ENCODE measurements at places on chromosomes 12 and 14.

DNA sequence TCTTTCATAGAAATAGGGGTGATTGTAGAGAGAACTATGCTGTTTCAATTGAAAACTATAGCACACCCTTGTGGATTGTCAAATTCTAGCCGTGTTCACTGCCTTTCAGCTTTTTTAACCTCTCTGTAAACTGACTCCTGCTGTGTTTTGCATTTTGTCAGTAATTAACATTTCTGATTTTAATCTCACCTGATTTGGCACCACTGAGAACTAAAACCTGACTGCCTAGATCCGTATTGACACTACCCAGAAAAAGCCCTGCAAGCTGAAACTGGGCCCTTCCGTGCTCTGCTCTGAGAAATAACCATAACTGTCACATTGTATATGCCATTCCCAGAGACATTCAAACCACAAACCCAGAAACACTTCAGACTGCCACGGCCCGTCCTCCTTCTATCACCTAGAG lies 26.6 kb upstream of the ETV6 start:
- no peak for DNase-seq

DNA sequence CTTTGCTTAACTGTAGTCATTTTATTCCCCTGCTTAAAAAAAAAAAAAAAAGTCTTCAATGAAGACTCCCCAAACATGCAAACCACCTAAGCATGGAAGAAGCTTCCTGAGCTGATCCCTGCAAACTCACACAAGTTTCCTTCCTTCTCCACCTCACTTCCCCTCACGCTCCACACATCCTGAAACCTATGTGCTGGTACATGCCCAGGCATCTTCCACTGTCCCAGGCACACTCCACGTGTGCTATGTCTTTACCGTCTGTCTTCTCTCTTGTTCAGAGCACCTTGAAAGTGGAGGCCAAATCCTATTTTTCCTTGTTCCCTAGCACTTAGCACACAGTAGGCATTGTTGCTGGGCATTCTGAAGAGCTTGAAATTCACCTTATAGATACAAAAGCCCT lies 13.4 kb downstream of the LRIG3 start:
- DNase-seq = no peak

- DNase-seq = peak; percentile 21
Observed at GRCh38 chr12:104957719-104958000, 430 bp downstream of the SLC41A2 start.

DNA sequence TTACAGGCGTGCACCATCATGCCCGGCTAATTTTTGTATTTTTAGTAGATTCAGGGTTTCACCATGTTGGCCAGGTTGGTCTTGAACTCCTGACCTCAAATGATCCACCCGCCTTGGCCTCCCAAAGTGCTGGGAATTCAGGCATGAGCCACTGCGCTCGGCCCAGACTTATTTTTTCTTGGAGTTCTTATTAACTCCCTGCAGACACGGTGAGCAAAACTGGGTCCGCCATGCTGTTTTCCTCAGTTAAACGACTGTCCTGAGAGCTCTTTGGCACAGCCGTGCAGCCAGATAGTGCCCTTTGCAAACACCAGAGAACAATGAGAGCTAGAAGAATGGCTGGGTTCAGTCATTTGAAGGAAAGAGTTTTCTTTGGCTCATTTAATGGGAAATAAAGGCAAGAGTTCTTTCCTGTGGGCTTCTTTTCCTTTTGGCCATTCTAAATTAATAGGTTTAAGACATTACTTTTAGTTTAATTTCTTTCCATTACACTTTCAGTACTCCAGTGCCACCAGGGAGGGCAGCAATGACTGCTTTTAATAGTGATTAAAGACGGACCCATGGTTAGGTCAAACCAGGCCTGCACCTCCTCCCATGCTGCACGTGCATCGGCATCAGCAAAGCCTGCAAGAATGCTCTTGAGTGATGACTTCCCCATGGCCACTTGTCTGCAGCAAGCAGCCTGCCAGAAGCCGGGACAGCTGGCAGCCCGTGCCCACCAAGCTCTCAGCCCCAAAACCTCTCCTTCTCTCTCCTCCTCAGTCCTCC lies 60.7 kb downstream of the VCPKMT start:
- DNase-seq = no peak

DNA sequence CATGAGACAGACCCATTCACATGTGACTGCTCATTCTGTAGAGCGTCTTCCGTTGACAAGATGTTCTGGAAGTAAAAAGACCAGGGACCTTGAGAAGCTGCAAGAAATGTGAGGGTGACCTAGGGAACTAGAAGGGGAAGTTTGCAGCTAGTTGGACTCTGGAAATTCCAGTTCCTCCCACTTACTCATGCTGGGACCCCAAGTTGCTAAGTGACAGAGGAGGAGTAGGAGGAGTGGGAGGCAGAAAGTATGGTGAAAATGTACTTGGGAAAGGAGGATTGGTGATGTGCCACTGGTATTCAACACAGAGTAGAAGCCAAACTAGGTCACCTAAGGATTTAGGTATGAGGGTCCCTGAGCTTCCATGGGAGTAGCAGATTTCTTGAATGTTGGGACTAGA lies 132.4 kb downstream of the KCNA5 start:
- no peak for DNase-seq

DNA sequence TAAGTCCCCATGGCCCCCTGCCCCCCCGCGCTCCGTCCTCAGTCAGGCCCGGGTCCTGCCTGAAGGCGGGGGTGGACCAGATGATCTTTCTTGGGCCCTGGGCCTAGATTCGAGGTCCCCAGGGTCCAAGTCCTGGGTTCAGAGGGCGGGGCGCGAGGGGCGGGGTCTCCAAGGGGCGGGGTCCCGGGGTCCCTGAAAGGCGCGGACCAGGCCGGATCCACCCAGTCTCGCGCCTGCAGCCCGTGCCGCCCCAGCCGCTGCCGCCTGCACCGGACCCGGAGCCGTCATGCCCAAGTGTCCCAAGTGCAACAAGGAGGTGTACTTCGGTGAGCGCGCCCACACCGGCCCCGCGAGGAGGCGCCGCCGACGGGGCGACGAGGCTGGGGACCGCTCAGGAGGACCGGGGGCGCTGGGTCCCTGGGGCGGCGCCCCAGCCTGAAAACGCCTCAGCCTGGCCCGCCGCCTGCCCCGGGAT lies 325 bp downstream of the CRIP1 start:
- DNase-seq = peak; percentile 58

GRCh38 chr14:68787092-68787992 lies 5.5 kb downstream of the ZFP36L1 start:
- no peak for DNase-seq

- DNase-seq = peak; percentile 25
Observed at GRCh38 chr12:45216230-45216982, 511 bp downstream of the ANO6 start.

GRCh38 chr12:132379996-132380395 lies 50.6 kb upstream of the GALNT9 start:
- DNase-seq = no peak

DNA sequence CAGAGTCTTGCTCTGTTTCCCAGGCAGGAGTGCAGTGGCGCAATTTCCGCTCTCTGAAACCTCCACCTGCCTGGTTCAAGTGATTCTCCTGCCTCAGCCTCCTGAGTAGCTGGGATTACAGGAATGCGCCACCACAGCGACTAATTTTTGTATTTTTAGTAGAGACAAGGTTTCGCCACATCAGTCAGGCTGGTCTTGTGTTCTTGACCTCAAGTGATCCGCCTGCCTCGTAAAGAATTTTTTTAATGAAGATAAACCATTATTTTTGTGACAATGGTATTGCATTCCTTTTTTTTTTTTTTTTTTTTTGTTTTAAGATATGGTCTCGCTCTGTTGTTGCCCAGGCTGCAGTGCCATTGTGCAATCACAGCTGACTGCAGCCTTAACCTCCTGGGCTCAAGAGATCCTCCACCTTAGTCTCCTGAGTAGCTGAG lies 25.8 kb downstream of the ACVR1B start:
- DNase-seq = no peak
